ENCODE measurements at places on chromosomes 5 and 9.

DNA sequence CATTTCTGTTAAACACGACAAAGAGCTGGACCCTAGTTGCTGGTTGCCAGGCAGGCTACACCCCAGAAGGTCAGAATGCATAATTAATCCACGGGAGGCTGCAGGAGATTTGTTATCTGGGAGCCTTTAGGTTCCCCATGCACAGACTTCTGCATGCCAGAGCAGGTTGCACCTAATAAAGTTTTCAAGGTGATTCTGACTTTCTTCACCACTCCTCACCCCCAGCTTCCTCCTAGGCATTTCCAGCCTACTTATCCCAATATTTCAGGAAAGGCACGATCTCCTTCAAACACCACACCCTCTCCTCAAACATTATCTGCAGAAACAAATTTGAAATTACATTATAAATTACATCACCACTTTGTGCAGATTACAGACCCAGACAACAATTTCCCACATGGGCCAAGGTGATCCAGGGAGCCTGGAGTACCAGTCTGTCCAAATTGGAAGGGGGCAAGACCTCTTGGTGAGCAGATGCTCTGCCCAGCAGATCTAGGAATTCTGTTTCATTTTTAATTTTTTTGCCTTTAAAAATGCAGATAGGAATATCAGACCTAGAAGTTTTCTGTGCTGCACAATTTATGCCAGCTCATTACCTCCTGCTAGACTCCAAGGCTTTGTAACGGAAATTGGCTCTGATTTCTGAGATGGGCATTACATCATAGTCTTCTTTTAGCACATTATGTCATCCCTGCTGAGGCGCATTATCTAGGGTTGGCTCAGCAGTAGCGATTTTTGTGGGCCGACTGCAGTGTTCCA lies 363.4 kb upstream of the SLC30A5 start:
- DNase-seq: no peak

DNA sequence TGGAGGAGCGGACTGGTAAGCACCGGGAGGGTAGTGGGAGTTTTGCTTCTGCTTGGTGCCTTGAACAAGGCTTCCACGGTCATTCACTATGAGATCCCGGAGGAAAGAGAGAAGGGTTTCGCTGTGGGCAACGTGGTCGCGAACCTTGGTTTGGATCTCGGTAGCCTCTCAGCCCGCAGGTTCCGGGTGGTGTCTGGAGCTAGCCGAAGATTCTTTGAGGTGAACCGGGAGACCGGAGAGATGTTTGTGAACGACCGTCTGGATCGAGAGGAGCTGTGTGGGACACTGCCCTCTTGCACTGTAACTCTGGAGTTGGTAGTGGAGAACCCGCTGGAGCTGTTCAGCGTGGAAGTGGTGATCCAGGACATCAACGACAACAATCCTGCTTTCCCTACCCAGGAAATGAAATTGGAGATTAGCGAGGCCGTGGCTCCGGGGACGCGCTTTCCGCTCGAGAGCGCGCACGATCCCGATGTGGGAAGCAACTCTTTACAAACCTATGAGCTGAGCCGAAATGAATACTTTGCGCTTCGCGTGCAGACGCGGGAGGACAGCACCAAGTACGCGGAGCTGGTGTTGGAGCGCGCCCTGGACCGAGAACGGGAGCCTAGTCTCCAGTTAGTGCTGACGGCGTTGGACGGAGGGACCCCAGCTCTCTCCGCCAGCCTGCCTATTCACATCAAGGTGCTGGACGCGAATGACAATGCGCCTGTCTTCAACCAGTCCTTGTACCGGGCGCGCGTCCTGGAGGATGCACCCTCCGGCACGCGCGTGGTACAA lies 556 bp downstream of the PCDHGC3 start:
- no peak for DNase-seq

DNA sequence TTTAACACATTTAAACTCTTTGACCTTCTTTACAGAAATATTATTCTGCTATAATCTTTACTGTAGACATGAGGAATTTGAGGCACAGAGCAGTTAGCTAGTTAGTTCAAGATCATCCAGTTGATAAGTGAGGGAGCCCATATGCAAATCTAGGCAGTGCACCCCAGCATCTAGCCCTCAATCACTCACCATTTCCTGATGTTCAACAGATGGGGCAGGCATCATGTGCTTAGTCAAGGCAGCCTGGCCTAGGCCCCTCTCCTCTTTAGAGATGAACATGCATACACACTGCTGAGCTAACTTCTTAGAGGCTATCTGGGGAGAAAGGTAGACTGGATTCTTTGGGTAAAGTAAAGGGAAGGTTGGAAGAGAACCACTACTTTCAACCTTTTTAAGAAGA lies 206.8 kb upstream of the SLC24A2 start:
- DNase-seq: no peak

DNA sequence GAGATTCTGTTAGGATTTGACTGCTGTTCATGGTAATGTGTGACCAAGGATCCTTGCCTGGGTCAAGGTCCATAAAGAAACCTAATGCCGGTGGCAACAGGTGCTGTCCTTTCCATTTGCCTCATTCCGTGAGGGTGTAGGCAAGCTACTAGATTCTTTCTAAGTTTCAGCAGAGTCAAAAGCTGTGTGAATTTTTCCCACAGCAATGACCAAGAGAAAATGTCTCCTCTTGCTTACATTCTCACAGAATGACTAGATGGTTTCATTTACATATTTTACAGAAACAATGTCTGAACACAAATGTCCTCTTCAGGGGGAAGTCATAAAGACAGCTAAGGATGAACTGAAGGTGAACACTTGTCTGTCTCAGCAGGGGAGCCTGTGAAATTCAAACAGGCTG lies 75.3 kb upstream of the SV2C start:
- no peak for DNase-seq

DNA sequence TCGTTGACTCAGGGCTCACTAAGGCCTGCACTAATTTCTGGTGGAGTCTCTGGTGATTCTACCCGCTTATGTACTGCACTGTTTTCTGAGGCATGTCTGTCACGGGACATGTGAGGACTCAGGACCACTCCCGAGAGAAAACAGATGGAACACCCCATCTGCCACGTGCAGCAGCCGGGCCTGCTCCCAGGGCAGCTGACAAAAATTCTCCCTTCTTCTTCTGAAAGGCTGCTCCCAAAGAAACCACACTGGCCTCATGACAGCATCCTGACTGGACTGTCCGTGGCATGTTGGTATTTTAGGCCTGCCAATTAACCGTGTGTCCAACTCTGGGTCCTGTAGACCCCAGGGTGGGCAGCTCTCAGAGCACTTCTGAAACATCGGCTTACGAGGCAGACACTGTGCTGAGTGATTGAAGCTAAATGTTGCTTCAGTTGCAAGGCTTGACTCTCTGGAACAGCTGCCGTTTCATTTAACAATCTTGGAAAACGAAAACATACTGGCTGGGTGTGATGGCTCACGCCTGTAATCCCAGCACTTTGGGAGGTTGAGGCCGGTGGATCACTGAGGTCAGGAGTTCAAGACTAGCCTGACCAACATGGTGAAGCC lies 39.0 kb downstream of the FAM240B start:
- DNase-seq: no peak

GRCh38 chr5:137260820-137261695 lies 238.1 kb downstream of the SPOCK1 start:
- no peak for DNase-seq

- DNase-seq: peak; percentile 30
Measured at GRCh38 chr5:42756606-42757601, at the start of gene CCDC152. CCDC152 (plus strand) TSS chr5:42756818; CDS start chr5:42759122, 2,304 bp downstream.

GRCh38 chr9:34628656-34629490 lies at the start of gene ARID3C:
ARID3C (minus strand) TSS chr9:34629066; CDS start chr9:34628014, 1,052 bp downstream.
- DNase-seq: no peak

DNA sequence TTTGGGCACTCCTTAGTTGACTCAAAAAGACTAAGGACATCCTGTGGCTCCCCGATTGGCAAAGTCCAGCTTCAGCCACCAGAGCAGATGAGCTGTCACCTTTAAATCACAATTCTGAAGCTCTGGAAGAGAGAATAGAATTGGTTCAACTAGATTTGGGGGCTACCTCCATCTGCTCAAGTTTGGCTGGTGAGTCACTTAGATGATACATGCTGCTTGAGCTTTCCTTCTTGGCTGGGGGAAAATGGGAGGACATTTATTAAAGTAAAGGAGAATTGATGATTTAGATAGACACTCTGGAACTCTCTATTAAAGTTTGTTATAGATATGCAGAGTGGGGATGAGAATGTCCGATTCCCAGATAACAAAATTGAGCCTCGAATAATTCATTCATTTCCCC lies 30.0 kb upstream of the GRIA1 start:
- no peak for DNase-seq

DNA sequence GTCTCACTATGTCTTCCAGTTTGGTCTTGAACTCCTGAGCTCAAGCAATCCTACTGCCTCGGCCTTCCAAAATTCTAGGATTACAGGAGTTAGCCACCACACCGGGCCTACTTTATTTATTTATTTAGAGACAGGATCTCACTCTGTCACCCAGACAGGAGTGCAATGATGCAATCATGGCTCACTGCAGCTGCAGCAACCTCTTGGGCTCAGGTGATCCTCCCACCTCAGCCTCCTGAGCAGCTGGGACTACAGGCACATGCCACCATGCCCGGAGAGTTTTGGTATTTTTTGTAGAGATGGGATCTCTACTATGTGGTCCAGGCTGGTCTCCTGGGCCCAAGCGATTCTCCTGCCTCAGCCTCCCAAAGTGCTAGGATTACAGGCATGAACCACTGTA lies 32.8 kb downstream of the PHAX start:
- no peak for DNase-seq

DNA sequence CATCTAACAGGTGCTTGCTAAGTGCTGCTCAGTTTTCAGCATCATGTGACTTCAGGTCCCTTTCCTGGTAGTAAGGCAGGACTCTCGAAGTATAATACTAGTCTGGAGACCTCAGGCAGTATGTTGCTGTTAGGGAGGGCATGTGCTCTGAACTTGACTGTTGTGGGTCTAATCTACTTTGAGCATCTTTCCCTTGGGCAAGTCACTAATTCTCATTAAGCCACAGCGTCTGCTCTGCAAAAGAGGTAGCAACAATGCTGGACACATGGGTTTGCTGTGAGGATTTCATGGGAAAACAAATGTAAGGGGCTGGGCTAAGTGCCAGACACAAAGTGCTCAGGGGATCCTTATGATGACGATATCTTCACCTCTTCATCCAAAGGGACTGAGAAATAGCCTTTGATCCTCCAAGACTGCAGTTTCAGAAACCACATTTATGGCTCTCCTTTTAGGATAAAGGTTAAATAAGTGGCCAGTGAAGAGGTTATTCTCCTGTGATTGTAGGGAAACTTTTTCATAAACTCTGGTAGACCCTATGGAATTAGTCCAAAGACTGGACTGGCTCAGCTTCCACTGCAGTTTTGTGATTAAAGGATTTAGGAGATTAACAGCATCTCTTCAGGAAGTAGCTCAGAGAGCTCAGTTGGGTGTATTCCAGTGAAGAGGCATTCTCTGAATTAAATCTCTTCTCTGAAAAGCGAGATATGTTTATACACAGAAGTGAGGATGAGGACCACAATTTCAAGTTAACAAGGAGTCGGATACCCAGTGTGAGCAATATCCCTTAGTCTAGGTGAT lies 216.6 kb downstream of the SGCD start:
- DNase-seq: no peak

GRCh38 chr5:131991593-131992324 lies 19.7 kb downstream of the ACSL6 start:
- DNase-seq: no peak

- DNase-seq: no peak
Measured at GRCh38 chr9:133754688-133755227, 16.6 kb upstream of the SARDH start.

DNA sequence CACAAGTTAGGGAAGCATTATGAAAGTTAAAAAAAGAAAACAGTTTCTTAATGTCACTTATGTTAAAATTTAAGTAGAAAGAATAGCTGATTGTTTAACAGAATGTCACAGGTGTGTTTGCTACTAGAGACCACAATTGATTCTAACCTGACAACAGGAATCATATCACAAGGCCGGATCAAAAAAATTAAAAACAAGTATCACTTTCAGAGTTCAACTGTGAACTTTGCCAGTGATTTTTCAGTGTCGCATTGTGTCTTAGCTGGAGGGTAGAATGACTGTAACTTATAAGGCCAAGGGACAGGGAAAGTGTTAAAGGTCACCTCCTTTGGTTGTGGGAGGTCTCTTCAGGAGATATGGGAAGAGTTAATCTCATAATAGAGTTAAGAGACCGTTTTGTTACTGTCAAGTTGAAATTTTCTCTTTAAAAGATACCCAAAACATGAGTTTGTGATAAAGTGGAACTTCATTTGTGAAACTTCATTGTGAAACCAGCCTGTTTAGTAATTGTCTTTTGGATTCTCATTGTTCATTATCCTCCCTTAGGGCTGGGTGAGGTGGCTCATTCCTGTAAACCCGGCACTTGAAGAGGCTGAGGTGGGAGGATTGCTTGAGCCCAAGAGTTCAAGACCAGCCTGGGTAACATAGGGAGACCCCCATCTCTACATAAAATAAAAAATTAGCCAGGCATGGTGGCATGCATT lies 40.9 kb downstream of the CPEB4 start:
- no peak for DNase-seq

DNA sequence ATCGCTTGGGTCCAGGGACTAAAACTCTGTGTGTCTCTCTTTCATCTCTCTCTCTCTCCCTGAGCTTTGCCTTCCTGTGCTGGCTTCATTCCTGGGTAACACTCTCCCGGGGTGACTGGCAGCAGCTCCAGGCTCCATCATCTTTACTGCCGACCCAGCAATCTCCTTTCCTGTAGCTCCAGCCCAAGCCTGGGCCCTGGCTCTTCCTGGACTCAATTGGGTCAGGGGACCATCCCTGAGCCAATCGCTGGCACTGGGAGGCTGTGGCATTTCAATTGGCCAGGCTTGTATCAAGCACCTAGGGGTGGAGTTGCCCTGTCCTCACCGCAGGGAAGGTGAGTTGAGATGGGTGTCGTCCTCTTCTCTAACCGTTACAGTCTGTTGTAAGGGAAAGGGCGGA lies 31.9 kb downstream of the FAM240B start:
- DNase-seq: no peak

GRCh38 chr5:68424799-68425537 lies 209.4 kb downstream of the PIK3R1 start:
- DNase-seq: no peak

DNA sequence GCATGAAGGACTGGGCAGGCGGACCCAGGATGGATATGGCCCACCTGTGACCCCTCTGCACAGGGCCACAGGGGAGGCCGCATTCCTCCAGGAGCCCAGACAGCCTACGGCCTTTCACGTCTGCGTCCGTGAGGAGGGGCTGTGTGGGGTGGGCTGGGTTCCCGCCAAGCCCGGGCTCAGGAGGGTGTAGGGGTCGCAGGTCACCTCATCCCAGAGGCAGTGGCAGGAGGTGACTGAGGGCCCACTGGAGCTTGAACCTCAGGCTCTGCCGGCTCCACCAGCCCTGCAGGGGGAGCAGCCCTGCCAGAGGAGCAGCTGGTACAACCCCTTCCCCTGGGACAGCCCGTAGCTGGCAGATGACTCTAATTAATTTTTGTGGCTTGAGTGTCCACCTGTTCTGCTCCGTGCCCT lies 40.7 kb upstream of the CACNA1B start:
- no peak for DNase-seq

DNA sequence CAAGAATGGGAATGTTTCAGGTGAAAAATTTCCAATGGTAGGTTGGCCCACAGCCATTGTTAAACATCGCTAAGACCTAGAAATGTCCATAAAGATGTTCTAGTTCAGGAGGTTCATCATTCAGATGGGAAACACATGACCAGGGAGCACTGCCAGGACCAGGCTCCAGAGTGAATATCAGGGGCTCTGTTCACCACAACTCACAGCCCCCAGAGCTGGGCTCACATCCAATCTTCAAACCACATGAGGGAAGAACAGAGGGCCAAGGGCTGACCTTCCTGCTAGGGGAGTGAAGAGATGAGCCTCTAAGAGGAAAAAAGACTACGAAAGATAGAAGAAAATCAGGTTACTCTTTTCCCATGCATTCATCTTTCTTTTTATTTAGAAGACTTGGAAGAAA lies 205.8 kb downstream of the SEMA5A start:
- DNase-seq: no peak
